ENCODE measurements at places on chromosomes 3 and 15.
A peak's percentile ranks its signal among the peaks of the same experiment; 100 is the strongest.

DNA sequence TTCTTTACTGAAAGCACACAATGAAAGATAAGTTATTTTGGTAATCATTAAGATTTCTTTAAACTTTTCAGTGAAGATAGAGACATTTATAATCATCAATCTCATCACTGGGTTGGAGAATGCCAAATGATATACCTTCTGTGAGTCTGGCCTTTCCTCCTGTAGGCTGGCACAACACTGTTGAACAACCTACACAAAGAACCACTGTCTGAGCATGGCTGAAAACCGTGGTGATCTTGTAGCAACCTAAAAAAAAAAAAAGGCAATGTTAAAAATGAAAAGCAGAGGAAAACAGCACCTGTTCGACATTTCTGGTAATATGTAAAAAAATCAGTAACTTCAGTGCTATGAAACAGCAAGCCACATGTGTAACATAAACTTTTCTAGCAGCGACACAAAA is 1.8 kb downstream of the RPS27L start:
- DNase-seq, result no peak

- no peak for DNase-seq
These were observed 2.4 kb downstream of the MYLK start for GRCh38 chr3:123881771-123882170.

DNA sequence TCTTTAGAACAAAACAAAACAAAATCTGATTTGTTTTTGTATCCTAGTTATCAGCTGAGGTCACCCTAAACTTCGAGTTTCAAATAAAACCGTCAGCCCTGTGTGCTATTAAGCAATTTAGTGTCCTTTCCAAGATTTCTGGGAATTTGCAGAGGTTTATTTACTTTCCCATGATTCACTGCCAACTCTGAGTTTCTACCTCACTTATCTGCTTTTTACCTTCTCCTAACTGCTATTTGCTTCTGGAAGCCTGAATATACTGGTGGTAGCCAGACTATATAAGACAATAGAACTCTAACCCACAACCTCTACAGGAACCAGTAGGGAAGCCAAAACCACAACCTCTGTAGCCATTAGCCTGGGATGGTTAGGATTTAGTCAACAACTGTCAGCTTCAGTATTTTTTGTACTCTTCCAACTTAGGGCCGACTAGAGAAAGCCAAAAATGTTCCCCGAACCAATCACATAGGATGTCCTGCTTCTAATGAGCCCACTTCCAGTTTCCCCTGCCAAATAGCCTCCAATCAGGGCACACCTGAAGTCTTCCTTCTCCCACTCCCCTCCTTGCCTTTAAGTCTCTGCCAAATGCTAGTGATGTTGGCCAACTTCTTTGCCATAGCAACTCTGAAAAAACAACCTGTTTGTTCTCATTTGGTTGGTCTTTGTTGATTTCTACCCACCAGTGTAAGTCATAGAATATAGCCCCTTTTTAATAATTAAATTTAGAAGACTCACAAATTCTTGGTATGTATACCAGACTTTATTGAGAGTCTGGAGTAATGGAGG is 273.1 kb downstream of the ULK4 start:
- DNase-seq, result no peak

DNA sequence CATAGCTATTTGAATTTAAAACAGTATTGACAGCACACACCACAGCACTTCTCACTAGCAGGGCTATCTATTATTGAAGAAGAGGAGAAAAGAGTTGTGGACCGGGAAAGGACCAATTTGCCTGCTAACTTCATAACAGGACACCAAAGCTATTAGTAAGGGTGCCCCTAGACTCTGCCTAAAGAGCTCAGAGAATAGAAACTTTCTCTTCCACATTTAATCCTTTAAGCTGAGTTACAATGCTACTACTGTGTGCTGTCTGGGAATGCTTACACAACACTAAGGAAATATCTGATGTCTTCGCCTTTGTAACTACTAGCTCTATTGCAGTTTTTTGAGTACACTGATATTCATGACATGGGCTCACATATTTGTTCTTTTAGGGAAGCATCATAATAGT is 13.5 kb upstream of the AADAC start:
- DNase-seq, result no peak

DNA sequence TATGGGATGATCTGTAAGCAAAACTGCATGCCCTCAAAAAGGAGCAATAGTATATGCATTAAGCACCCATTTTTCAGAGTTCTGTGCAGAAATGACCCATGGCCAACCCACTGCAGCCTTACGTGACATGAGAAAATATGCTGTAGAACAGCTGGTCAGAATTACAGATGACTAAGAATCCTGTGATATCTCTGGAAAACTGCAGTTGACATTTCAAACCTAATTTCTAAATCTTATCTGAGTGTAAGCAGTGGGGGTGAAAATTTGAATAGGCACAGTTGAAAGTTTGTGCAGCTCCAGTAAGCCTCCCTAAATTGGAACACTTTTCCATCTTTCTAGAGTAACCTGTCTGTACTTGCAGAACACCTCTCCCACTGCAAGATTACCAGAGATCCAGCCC is 28.7 kb upstream of the COL6A6 start:
- DNase-seq, result no peak

- no peak for DNase-seq
These were observed 456.0 kb downstream of the CNTN4 start for GRCh38 chr3:2554656-2555055.

GRCh38 chr3:123799544-123800361 is 84.4 kb downstream of the MYLK start:
- DNase-seq, result no peak

DNA sequence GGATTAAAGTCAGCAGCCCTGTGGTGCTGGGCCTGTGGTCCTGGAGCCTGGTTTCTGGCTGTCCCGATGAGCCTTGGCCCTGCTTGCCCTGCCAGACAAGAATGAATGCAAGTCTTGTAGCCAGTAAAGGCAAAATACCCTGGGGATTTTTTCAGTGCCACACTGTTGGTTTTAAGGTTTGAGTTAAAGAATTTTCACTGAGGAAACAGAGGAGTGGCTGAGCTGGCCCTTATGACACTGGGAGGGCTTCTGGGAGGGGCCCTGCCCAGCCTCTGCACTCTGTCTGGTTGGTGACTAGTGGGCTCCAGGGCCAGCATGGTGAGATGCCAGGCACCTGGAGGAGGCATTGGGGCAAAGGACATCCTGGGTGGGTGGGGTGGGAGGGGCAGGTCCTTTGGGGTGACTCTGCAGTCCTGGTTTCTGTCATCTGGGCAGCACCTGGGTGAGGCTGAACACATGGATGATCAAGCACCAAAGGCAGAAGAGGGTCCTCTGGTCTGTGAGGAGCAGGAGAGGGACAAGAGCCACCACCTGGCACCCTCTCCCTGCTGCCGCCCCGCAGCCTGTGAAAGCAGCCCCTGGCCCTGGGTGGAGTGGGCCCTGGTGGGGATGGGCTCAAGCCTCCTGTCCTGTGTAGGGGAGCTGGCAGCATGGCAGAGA is 12.5 kb upstream of the PLA2G4E start:
- DNase-seq, result peak; percentile 51

GRCh38 chr3:102529452-102529851 is 94.6 kb downstream of the ZPLD1 start:
- DNase-seq, result no peak

GRCh38 chr3:67653425-67654098 is 850 bp downstream of the SUCLG2 start:
- no peak for DNase-seq

- no peak for DNase-seq
These were observed 36.0 kb upstream of the ARPIN start for GRCh38 chr15:89948796-89949195.

GRCh38 chr3:157746391-157746790 is 243.2 kb upstream of the VEPH1 start:
- DNase-seq, result no peak

- DNase-seq, result no peak
These were observed 165.8 kb downstream of the ERC2 start for GRCh38 chr3:56302417-56302816.

- DNase-seq, result no peak
These were observed 17.3 kb downstream of the SUCNR1 start for GRCh38 chr3:151890721-151891141.

DNA sequence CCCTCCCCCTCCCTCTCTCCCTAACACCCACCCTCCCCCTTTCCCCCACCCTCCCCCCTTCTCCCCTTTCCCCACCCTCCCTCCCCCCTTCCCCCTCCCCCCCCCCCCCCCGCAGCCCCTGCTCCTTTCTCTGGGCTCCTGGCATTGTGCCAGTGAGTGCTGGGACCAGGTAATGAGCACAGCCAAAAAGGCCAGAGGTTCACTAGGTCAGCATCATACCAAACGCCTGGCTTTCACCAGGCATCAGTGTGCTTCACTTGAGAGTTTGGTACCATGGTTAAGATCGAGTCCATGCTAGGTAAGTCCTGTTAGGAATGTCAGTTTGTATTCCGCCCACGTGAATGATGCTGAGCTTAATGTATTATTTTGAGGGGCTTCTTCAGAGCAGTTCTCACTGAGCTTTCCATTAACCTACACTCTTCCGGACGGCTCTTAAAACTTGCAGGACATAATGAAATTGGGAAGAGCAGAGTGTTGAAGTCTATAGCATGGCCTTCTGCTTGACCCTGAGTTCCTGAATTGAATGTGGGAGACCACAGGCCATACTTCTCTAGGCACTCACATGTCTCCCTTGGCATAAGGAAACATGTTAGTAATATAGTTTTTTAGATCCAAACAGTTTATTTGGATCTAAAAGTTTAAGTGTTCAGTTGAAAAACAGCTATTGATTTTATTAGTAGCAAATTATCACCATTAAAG is 45.6 kb downstream of the SENP2 start:
- no peak for DNase-seq

DNA sequence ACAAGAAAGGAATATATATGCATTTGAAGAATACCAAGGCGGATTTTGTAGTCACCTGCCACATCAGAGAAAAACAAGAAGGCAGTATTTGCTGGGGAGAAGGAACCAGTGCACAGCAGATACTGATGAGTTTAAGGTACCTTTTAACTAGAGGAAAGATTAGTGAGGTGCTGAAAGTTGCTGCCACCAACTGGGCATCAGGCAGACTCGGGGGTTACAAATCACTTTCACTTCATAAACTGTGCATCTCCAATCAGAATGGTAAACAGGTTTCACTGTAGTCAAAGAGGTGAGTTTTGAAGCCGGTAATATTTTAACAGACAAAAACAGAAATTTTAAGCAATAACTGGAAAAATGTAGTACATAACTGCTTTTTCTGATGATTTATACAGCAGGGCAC is 4.1 kb downstream of the FBN1 start:
- DNase-seq, result no peak

- no peak for DNase-seq
These were observed 20.2 kb upstream of the CDCP1 start for GRCh38 chr3:45166321-45166879.

DNA sequence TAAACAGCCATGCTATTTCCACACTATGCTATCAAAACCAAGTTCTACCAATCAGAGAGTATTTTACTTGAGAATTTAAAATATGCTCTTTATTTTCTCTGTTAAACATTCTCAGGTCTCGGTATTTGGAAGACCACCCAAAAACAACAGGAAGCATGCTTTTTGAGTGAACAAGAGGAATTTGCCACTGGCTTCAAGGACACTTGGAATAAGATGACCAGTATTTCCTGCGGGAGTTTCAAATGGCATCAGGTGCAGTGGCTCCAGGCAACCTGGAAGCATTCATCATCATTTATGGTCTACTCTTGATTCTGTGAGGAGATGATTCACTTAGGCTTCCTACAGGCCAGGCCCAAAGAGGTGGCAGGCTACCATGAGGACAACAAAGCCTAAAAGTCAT is 305.7 kb upstream of the ATP11B start:
- DNase-seq, result no peak

GRCh38 chr3:153169793-153170383 is 7.9 kb downstream of the RAP2B start:
- no peak for DNase-seq

DNA sequence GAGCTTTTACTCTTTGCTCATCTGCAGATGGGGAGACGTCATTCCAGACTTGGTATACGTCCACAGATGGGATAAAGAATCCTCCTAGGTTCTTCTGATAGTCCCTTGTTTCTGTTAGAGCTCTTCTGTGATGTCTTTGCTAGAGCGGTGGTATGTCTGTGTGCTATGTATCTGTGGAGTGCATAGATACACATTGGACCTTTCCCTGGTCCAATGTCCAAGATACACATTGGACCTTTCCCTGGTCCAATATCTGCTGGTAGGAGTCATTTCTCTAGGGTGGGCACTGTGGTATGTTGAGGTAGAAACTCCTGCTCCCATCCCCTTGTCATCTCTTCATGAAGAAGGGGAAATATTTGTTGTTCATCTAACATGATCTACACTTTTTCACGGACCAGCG is 47.5 kb upstream of the LPP start:
- no peak for DNase-seq

- DNase-seq, result no peak
These were observed 14.9 kb downstream of the SATB1 start for GRCh38 chr3:18410205-18410604.

DNA sequence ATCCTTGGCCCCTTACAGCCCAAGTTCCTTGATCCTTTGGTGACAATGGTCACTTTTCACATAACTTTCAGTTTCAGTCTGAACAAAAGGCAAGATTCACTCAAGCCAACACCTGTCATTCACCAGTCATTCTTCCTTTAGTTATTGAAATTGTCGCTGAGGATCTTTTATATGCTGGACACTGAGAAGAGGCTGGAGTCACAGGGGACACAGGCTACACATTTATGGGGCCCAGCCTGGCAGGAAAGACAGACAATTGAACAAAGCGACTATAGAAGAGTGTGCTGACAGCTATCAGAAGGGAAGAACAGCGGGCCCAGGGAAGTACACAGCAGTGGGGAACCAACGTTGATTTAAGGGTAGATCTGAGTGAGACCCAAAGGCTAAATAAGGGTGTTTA is 69.8 kb upstream of the PROK2 start:
- no peak for DNase-seq

- no peak for DNase-seq
These were observed 88.3 kb upstream of the PPIB start for GRCh38 chr15:64251121-64251520.
